ENCODE measurements at places on chromosomes 12 and 14.

GRCh38 chr12:115870021-115870420, 407.5 kb downstream of the MED13L start:
- no peak for DNase-seq

- no peak for DNase-seq
Observed at GRCh38 chr12:52250048-52250990, 17.3 kb downstream of the KRT7 start.

- DNase-seq = no peak
Observed at GRCh38 chr14:56810836-56811592, 735 bp upstream of the OTX2 start.

DNA sequence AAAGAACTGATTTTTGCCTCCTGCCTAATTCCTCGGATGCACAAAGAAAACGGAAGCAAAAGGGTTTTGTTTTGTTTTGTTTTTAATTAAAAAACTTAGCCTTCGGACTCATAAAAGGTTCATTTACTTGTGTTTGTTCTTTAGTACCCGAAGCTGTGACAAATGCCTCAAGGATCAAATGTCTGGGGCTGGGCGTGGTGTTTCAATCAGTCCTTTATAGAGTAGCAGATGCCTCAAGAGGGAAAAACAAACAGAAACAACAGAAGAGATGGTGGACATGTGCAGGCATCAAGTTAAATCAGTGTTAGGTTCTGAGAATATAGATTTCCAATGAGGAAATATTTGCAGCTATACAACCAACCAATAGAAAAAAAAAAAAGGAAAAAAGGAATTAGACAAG, 1.6 kb upstream of the WIF1 start:
- no peak for DNase-seq
